ENCODE measurements at places on chromosomes 2 and 18.
A peak's percentile ranks its signal among the peaks of the same experiment; 100 is the strongest.

GRCh38 chr2:181789827-181790448, 101.6 kb upstream of the ITPRID2 start:
- no peak for DNase-seq

GRCh38 chr2:94995553-94996304, 29.8 kb upstream of the MAL start:
- no peak for DNase-seq

DNA sequence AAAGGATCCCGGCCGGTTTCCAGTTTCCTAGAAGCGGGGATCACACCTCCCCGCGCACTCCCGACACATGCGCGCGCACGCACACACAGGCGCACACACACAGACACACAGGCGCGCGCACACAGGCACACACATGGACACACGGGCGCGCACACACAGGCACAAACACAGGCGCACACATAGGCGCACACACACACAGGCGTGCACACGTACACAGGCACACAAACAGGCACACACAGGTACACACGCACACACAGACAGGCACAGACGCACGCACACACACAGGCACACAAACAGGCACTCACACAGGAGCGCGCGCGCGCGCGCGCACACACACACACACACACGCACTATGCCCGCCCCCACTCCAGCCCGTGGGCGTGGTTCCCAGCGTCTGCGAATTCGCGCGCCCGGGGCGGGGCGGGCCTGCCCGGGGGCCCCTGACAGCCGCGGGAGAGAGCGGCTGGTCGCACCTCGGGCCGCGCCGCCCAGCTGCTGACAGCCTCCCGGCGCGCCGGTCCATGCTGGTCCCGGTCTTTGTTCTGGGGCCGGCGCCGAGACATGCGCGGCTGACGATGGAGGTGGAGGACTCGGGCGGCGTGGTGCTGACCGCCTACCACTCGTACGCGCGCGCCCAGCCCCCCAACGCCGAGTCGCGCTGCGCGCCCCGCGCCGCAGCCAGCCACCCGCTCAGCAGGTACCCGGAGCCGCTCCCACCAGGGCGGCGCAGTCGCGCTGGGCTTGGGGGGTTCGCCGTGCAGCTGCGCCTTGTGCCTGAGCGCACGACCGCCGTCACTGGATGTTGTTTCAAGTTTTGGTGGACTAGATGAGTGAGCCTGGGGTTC, at the start of gene ARHGAP28:
Gene ARHGAP28, plus strand, starts transcription at position 470 of the 845 bp plus-strand sequence. Its CDS starts 106 bp downstream, at position 576.
- DNase-seq: no peak

- peak; percentile 4 for DNase-seq
Measured at GRCh38 chr2:1548910-1549673, 135.8 kb downstream of the TPO start.

- no peak for DNase-seq
Measured at GRCh38 chr2:217851191-217852020, 151.4 kb downstream of the TNS1 start.
